Panc1 (cell line): ENCODE measurements at places on chromosomes 5 and 9.

DNA sequence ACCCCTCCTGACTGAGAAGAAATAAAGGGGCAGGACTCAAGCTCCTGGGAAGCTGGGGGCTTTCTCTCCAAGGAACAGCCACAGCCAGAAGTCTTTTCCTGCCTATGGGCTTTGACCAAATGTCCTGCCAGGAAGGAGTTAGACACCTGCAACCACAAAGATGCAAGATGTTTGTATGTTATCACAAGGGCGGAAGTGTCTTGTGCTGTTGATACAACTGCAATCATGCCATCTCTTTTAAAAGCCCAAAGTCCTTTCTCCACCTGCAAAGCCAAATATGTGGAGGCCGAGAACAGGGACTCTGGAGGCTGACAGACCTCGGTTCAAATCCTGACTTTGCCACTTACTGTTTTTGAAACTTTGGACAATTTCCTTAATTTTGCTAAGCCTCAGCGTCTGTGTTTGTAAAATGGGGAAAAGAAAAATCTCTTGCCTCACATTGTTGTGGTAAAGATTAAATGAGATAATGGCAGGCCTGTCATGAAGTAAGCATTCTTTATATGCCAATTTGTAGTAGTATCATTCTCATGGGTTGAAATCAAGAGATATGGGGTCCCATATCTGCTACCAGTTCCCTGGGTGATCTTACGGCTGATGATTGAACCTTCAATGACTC, 17.0 kb downstream of the HRH2 start:
- no peak for DNase-seq

DNA sequence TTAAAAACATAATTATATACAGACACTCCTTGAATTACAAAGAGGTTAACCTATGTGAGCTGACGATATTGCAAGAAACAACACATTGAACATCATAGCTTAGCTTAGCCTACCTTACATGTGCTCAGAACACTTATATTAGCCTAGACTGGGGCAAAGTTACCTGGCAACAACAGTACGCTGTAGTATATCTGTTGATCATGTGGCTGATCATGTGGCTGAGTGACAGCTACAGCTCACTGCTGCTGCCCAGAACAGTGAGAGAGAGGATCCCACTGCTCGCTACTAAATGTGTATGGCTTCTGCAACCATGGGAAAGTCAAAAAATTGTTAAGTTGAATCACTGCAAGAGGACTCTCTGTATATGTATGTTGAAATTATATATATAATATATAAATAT, 169.9 kb downstream of the CDH9 start:
- DNase-seq = no peak

GRCh38 chr9:114370251-114370967, 17.4 kb downstream of the AKNA start:
- DNase-seq = no peak

DNA sequence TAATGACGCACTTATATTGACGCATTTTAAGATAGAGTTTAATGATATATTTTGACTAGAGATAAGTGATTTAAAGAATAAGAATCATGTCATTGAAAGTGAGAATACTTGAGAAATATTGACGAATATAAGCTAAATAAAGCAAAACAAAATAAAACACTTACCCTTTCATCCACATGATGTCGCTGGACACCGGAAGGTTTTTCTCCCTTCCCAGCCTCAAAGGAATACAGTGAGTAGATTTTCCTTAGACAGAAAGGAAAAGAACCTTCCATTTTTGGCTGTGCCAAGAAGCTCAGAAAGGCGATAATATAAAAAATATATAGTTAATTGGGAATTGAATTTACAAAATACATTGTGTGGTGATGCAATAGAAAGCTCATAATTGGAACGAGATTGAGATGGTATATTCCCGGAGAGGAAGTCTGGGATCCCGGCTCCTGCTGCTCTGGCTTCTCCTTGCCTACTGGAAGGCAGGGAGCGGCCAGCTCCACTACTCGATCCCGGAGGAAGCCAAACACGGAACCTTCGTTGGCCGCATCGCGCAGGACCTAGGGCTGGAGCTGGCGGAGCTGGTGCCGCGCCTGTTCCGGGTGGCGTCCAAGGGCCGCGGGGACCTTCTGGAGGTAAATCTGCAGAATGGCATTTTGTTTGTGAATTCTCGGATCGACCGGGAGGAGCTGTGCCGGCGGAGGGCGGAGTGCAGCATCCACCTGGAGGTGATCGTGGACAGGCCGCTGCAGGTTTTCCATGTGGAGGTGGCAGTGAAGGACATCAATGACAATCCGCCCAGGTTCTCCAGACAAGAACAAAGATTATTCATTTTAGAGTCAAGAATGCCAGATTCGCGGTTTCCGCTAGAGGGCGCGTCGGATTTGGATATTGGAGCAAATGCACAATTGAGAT, at the start of gene PCDHA5:
PCDHA5 (plus strand) TSS at position 239 of the 906 bp plus-strand sequence.
- no peak for DNase-seq
